ENCODE measurements at places on chromosomes 1 and 21.

- DNase-seq, result no peak
Observed at GRCh38 chr1:193412748-193413147, 226.3 kb upstream of the B3GALT2 start.

DNA sequence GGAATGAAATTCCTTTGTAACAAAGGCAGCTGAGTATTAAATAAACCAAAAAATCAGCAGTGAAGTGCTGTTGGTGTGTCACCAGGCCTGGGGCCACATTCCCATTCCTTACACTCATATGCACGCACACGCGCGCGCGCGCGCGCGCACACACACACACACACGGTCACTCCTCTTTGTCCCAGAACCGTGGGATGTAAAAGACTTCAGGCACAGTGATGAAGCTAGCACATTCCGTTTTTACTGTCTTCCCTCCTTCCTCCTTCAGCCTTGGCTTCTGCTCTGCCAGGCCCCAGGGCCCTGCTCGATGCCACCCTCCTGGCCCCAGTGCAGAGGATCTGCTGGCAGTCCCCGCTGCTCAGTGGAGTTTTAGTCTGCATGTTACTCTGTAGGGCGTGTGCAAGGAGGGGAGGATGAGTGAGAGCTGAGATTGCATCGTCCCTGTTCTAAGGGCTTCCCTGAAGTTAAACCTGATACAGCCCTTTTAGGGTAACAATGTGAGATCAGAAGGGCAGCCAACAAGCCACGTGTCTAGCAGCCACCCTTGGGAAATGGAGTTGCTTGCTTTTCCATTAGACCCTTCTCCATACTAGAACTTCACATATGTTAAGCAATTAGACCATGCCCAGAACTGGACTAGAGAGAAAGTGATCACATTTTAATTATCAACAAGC, 71.7 kb upstream of the WDR26 start:
- peak; percentile 80 for DNase-seq

GRCh38 chr1:21645550-21645949, 23.6 kb downstream of the RAP1GAP start:
- DNase-seq, result no peak

GRCh38 chr1:222104694-222105392, 363.0 kb upstream of the DUSP10 start:
- no peak for DNase-seq

DNA sequence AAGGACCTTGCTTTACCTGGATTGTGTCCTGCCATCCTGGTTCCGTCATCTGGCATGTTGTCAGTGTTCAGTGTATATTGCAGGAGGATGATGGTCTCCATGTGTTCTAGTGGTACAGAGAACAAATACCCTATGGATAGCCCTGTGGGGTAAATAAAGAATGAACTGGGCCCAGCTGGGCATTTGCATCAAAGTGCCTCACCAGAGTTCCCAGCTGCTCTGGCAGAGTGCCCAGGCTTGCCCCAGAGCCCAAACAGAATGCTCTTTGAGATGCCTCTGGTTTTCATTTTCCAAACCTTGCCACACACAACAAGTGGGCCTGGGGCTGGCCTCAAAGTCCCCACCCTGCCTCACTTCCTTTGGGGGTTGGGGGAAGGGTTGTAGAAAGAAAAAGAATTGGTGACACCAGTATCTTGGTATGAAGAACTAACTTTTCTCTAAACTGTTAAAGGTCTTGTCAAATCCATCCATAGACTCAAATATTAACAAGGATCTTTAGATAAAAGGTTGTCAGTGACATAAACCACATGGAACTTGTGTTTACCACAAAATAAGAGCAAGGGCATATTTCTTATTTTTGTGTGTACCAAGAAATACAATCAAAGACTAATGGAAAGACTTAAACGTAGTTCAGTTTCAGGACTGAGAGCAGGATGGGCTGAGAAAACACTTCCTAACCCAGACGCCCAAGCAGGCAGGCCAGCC, 82.2 kb downstream of the LMO4 start:
- DNase-seq, result no peak

- no peak for DNase-seq
Observed at GRCh38 chr21:31612894-31613785, 46.4 kb upstream of the SOD1 start.

GRCh38 chr21:34642211-34643075, 26.4 kb upstream of the CLIC6 start:
- DNase-seq, result no peak
